ENCODE measurements at places on chromosomes 6 and 20.

GRCh38 chr6:39307462-39307861 is 6.8 kb downstream of the KCNK17 start:
- DNase-seq: no peak

- DNase-seq: no peak
Observed at GRCh38 chr20:42112161-42112560, 494.0 kb upstream of the CHD6 start.

GRCh38 chr6:157911278-157911677 is 70.4 kb upstream of the SYNJ2 start:
- no peak for DNase-seq

DNA sequence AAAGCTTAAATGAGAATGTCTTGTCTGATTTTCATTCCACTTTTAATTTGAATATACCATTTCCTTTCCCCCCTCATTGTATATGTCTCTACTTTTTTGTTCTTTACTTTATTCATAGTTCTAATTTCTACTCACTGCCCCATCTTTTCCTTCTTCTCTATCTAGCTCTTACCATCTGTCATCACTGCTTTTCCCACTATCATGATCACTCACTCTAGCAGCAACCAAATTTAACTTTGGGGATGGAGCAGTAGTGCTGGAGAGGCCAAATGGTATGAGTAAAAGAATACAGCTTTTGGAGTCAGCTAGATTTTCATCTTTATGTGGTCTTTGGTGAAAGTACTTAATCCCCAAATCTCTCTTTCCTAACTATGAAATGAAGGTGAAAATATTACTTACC is 25.5 kb downstream of the QKI start:
- DNase-seq: no peak

GRCh38 chr20:24420567-24420966 is 48.9 kb upstream of the SYNDIG1 start:
- DNase-seq: no peak

- peak; percentile 73 for DNase-seq
Observed at GRCh38 chr20:7348253-7348652, 580.8 kb downstream of the BMP2 start.

DNA sequence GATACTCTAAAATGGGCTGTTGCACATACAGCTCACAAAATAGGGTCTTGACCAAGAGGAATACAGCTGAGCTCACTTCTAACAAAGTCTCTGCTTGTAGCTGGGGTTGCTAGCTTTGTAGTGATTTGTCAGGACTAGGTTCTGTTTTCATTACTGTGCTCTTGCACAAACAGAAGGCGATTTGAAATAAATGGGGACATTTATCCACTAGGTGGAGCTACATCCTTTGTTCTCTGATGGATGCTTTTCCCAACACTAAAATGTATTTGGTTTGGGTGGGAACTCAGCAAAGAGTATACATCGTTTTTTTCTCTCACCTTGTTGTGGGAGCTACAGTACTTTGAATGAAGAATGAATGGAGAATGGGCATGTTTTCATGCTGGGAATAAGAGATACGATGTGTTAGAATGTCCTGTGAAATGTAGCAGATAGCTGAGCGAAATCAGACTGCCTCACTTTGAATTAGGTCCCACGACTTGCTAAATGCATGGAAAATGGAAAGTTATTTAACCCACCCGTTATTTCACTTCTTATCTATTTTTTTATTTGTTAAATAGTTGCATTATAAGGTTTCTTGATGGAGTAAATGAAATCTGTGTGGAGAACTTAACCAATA is 494.7 kb upstream of the MAP3K7 start:
- DNase-seq: peak; percentile 49

DNA sequence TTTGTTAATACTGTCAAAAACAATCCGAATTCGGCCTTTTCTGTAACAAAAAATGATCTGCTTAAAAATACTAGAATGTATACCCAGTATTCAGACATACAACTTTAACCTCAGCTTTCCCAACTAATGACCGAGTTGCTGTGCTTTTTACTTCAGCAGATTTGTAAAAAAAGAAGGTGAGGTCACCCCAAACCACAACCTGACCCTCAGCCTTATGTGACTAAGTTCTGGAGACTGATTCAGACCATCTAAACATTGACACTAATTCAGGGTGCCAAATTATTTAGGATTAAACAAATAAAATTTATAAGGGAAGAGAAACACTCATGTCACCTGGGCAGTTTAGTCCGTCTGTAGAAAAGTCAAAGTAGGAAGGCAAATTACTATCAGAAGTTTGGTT is 7.7 kb downstream of the CCN6 start:
- DNase-seq: no peak

- no peak for DNase-seq
Observed at GRCh38 chr6:40011844-40012243, 77.6 kb upstream of the MOCS1 start.

GRCh38 chr6:125337706-125338105 is 35.9 kb upstream of the HDDC2 start:
- no peak for DNase-seq
